ENCODE measurements at places on chromosomes 16 and 17. TPM values are rescaled to one million over a fixed set of nuclear protein-coding genes. Genes with fewer than 3 reads are reported as not detected.

Gene PLCD3
- 123 TPM for total RNA-seq

- DNase-seq: no peak
Measured at GRCh38 chr17:5002121-5002788, 4.5 kb downstream of the KIF1C start.

DNA sequence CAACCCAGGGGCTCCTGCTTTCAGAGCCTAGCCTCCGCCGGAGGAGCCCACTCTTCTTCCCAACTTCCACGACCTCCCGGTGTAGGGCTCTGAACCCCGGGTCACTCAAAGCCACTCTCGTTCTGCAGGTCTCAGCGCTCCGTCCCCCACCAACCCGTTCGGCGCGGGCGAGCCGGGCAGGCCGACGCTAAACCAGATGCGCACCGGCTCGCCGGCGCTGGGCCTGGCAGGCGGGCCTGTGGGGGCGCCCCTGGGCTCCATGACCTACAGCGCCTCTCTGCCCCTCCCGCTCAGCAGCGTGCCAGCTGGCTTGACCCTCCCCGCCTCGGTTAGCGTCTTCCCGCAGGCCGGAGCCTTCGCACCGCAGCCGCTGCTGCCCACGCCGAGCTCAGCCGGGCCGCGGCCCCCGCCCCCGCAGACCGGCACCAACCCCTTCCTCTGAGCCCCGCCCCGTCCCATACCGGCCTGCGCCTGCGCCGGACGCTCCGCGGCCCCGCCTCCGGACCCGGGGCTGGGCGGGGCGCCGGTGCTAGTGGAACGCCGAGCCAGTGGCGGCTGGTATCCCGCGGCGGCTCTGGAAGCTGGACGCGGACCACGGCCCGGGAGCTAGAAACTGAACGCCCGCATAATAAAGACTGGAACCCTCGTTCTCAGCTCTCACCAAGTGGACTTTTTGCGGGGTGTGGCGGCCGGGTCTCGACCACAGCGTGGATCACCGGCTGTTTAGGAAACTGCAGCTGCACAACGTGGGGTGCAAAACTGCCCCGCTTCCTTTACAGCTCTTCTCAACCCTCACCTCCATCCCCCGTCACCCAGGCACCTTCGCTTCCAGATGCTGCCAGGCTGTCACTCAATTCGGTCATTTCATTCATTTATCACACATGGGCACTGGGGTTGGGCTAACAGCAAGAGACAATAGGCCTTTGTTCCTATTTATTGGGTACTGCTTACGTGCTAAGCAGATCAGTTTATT, 5.0 kb upstream of the SPATA20 start:
- DNase-seq: no peak

DNA sequence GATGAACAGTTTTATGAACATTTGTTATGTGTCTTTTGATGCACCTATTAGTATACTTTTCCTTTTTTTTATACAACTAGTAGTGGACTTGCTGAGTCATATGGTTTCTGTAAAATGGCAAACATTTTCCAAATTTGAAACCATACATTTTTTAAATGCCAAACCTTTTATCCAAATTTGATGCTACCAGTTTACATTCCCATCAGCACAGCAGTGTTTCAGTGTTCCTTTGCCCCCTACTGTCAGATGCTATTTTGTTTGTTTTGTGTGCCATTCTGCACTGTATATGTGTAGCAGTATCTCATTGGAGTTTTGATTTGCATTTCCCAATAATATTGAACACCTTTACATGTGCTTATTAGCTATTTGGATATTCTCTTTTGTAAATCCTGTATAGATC, 219.4 kb downstream of the TANC2 start:
- no peak for DNase-seq

- no peak for DNase-seq
Measured at GRCh38 chr16:76816475-76816874, 374.5 kb upstream of the MON1B start.

Gene VTN
- total RNA-seq: 0.31 TPM

DNA sequence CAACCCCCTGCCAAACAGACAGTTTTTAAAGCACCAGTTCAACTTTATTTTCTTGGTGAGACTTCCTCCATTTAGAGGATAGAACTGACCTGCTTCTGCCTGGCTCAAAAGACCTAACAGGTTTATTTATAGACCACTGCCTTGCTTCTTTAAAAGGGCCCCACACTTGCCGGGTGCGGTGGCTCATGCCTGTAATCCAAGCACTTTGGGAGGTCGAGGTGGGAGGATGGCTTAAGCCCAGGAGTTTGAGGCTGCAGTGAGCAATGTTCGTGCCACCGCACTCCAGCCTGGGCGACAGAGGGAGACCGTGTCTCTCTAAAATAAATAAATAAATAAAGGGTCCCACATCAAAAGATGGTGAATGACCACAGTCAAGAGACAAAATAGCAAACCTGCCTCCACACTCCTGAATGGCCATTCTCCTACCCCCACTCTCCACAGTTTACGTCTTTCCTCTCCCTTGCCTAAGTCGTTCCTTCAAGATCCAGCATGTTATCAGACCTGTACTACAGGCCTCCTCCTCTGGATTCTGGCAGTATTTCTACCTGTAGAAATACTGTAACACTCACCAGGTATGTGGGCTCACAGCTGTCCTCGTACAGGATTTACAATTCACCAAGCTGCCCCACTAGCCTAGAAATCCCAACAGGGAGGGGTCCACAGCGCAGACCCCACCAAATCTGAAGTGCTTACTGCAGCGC, 95.6 kb downstream of the SMG6 start:
- no peak for DNase-seq

Gene HBA1
- total RNA-seq: not detected

Gene PDPR
- 29.2 TPM for total RNA-seq

- no peak for DNase-seq
Measured at GRCh38 chr17:73956595-73957465, 246.6 kb upstream of the RPL38 start.

Gene CDK5R1
- 1.8 TPM for total RNA-seq

- peak; percentile 64 for DNase-seq
Measured at GRCh38 chr17:40545660-40546059, 19.6 kb downstream of the CCR7 start.

Gene CCL23
- total RNA-seq: not detected

GRCh38 chr16:88289561-88289960, 93.2 kb upstream of the ZNF469 start:
- no peak for DNase-seq

Gene ZPBP2
- total RNA-seq: not detected

DNA sequence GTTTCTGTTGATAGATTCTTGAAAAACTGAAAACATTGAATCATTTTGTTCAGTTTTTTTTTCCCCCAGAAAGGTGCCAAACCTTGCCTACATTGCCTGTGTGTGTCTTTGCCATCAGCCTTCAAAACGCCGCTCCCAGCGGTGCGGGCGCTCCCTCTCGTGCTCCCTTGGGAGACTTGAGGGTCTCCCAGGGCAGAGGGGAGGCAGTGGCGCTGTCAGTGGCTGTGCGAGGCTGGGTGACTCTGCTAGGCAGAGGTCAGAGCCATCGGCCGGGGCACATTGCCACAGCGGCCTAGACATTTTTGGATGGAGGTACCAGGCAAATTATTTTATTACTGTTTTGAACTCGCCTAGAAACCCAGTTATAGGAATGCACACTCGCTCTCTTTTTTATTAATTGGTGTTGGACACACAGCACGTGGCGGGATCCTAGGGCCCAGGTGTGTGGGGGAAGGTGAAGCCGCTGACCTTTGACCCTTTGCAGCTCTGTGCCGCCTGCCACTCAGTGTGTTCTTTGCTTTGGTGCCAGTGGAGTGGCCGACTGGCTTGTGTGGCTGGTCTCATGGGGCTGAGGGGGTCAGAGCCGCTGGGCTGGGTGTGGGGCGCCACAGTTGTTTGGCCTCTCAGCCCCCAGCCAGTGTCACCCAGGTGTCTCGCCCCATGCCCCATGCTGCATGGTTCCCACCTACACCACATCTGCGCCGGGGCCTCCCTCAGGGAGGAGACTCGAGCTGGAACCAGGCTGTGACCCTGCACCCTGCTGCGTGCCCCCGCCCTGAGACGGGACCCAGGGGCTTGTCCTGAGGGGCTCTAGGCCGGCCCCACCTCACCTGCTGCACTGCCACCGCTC, 115.7 kb downstream of the BANP start:
- DNase-seq: peak; percentile 68

Data from chondrocyte (in vitro differentiated cells).